ENCODE measurements at places on chromosomes 7 and 10.

GRCh38 chr7:99768471-99768870 lies 15.5 kb downstream of the CYP3A4 start:
- no peak for DNase-seq

DNA sequence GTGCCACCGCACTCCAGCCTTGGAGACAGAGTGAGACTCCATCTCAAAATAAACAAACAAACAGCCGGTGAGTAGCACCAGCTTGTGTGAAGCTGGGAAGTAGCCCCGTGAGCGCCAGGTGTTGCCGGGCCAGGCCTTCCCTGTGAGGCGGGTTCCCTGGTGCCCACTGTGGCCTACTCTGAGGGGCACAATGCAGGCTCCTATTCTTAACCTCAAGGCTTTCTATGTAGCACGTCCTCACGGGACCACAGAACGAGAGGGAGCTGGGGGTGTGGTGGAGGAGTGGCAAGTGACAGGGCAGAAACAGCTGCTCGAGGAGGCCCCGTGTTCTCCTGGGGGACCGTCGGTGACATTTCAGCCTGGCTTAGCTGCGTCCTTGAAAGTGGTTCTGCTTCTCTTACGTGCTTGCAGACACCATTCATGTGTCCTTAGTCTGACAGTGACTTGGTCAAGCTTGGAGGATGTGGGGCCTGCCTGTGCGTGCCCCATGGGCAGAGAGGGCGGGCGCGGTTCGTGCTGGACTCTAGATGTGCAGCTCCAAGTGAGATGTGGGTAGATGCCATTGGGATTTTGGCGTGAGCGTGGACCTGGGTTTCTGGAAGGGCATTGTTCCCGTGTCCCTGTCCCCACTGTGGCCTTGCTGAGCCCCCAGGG lies 116.6 kb downstream of the NKX6-2 start:
- no peak for DNase-seq

- DNase-seq = no peak
Measured at GRCh38 chr7:73530800-73531199, 8.7 kb upstream of the BAZ1B start.

GRCh38 chr10:25682203-25682851 lies 251.7 kb upstream of the MYO3A start:
- DNase-seq = no peak

- DNase-seq = no peak
Measured at GRCh38 chr7:157786375-157787274, 449.8 kb downstream of the DNAJB6 start.

DNA sequence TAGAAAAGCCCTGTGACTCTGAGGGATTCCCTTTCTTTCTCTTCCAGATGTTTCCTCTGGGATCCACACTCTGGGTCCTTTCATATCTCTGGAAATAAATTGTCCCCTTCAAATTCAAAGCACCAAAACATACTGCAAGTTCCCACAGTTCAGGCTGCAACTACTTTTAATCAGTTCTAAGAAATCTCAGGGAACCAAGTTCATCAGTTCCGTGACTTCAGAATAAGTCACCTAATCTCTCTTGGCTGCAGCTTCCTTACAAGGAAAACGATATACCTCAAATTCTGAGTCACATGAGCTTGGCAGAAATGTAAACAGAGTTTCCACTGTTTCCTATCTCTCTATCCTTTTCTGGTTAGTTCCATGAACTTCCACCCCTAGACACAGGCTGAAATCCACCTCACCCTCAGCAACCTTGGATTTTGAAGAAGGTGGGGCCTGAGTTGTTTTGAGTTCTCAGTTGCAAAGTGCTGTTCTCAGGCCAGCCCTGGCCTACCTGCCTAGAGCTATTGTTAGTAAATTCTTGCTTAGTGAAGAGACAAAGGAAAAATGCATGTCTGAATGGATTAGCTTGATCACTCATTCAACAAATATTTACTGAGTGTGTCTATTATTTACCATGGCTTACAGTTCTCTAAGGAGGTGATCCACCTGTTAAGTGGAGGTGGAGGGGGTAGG lies 59.3 kb upstream of the IL6 start:
- no peak for DNase-seq

GRCh38 chr7:101933688-101934121 lies 116.3 kb downstream of the CUX1 start:
- no peak for DNase-seq

DNA sequence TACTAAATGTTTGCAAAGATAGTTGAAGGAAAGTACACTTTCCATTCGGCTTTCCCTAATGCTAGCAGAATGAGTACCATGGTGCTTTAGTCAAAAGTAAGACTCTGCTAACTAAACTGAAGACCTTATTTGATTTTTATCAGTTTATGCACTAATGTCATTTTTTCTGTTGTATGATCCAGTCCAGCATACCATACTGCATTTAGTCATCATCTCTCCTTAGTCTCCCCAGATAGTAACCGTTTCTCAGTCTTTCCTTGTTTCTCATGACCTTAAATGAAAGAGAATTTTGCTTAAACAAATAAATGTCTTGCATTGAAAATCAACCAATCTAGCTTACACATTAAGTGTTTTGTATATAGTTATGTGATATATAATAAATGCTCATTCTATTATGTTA lies 529.5 kb upstream of the SEMA3D start:
- DNase-seq = no peak

DNA sequence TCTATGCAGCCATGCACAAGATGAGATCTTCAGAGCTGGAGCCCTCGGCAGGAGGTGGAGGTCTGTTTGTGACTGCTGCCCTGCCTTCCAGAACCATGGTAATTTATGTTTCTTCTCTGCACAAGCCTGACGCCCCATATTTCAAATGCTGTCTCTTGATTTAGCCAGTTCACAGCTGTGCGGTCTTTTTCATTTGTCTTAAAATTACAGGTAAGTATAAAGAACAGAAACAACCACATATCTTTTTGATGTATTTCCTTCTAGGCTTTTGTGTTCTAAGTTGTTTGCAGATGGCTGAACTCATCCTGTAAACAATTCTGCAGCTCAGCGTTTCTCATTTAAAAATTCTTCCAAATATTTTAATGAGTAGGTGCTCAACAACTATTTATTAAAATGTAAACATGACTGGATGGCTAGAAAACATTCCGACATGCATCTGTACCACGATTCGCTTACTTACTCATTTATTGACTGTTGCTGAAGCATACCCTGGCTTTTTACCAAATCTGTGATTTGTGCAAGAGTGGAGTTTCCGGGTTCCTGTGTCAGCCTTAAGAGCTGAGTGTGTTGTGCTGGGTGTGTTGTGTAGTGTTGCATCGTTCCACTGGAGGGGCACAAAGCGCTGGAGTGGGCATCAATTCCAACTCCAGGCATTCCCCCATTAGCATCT lies 58.9 kb downstream of the PIP4K2A start:
- DNase-seq = no peak

DNA sequence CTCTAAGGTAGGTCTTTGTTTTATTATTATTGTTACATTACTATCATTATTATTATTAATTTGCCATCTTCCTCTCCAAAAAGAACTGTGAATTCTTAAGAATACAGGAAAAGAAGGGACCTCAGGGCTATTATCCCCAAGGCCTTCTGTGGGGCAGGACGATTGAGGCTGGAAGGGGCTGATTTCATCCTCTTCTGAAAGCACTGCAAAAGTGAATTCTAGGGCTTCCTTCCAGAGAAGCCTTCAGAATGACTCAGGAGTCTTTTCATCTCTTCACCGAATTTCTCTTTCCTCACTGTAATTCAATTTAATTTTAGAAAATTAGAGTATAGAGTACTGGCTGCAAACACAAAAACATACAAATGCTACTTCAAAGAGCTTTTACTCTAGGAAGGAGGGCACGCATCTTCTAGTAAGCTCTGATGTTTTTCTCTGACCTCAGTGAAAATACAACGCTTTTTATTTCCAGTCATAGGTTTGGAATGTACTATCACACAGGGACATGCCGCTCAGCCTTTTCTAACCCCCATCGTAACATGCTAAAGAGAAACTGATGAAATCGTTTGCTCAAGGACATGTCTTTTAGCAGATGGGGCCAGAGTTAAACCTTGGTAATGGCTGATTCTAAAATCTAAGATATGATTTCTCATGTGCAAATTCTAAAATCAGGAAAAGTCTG lies 280.2 kb upstream of the PITRM1 start:
- DNase-seq = no peak

GRCh38 chr10:67784474-67784873 lies 53.5 kb downstream of the DNAJC12 start:
- DNase-seq = no peak

DNA sequence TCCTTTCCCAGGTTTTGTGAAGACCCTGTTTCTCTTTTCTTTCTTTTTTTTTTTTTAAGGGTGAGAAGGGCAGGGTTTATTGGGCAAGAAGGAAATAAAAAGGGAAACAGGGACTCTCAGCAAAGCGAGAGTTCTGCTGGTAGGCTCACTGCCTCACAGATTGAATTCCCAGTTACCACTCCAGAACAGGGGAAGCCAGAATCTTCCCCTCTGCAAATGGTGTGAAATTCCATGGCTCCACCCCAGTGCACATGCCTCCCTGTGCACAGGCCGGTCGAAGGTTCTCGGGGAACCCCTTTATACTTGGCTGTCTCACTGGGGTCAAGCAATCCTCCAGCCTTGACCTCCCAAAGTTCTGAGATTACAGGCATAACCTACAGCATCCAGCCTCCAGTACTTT lies 10.5 kb upstream of the GUSB start:
- DNase-seq = no peak

DNA sequence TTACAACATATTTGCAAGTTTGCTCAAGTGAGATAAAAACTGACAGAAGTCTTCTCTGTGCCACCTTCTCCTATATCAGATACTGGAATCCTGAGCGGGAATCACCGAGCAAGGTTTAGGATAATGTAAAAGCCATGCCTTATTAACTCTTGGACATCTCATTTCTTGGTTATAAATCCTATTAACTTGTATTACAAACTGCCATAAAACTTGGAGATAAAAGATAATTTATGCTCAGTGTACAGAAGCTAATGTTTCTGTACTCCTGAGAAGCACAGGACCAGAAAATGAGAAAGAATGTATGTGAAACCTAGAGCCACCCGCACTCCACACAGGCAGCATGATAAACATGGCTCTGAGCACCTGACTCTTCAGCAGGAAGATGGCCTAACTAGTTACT lies 181.2 kb upstream of the NOBOX start:
- no peak for DNase-seq

GRCh38 chr10:58384095-58384494 lies 1.1 kb upstream of the TFAM start:
- no peak for DNase-seq

DNA sequence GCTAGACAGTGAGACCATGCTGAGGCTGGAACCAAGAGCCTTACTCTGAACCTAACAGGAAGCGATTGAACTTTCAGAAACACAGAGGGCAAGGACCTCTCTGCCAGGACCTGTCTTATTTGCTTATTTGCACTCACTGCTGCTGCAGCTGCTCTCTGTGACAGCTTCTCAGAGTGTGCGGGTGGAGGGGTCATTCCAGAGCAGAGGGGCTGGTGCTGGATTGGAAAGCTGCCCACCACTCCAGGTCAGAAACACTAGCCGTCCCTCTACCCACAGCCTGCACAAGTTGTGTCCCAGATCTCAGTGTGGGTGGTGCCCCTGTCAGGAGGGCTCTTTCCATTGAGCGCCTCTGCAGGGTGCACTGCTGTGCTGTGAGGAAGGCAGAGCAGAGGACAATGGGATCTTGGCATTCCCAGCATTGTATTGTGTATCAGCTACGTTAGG lies 126.2 kb downstream of the CCNY start:
- DNase-seq = no peak

DNA sequence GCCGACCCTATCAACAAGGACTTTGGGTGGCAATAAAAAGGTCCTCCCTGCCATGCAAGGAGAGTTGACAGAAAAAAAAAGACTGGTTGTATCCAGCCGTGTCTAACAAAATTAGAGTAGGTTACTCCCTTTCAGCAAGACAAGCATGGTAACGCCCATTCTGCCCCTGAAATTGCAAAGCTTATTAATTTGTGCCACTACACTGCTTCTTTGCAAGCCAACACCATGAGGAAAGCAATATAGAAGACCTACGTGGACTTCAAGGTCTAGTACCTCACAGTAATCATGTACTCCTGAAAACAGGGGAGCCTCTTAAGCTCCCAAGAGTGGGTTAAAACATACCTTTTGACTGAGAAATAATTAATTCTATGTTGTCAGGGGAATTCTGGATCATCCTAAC lies 90.3 kb downstream of the FRMPD2 start:
- no peak for DNase-seq

DNA sequence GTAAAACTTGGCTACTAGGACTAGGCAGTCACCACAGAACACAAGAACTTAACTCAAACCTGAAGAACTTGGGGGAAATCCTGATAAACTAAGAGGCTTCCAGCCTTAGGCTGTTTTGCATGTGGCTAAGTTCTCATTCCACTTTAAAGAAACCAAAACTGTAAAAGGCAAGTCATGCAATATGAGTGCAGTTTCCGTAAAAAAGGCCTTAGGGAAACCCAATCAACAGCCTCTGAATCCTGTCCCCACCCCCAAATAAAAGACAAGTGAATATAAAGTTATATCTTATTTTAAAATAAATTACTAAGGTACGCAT lies 95.1 kb downstream of the USP6NL start:
- no peak for DNase-seq

GRCh38 chr7:43884617-43885016 lies 15.3 kb upstream of the MRPS24 start:
- DNase-seq = no peak

GRCh38 chr7:22094413-22095342 lies 149.0 kb upstream of the CDCA7L start:
- DNase-seq = no peak

DNA sequence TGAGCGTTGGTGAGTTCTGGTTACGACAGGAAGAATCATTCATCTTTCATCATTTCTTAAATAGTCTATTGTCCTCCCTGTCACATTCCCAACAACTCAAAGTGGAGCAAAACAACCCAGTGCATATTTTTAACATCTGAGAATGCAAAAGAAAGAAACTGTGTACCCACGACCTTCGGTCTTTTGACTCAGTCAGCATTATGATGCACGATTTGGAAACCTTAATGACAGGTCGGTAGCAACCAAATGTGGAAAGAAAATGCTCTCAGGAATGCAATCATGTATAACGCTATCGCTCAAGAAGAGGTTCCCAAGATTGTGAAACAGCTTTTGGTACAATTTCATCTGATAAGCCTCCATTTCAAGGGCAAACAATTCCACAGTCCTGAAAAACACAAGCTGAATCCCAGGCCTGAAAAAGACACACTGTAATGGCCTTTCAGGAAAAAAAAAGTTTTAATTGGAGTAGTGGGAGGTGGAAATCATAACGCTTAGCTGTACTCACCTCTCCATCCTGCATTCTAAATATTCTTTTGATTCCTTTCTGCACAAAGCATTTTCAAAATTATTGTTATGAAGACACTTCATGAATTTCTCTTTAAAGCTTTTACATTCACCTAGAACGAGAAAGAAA lies 2.6 kb downstream of the COX19 start:
- DNase-seq = no peak

DNA sequence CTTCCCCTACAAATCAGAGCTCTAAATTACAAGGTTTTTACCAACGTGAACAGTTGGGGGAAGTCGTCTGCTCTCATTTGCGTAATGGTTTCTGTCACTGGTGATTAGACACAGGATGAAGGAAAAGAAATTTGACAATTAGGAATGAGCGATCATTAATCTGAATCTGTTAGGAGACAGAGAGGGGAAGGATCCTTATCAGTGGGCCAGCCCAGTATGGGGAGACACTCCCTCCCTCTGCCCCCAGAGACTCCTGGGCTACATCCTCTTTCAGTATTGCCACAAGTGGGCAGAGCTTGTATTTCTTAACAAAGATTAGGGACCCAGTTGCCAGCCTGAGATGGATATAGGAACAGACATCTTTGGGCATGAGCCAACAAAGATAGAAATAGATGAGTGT lies 15.5 kb downstream of the HIF1AN start:
- DNase-seq = no peak

GRCh38 chr7:31883761-31884164 lies 186.4 kb downstream of the PDE1C start:
- no peak for DNase-seq
